ENCODE measurements at places on chromosomes 11 and 22. TPM values are rescaled to one million over a fixed set of nuclear protein-coding genes. Genes with fewer than 3 reads are reported as not detected.

Gene SLC5A1
- polyA plus RNA-seq, result 0.61 TPM

Gene VWA5A
- polyA plus RNA-seq, result 11.9 TPM

Gene DRICH1
- 4.8 TPM for polyA plus RNA-seq

Gene ZP1
- polyA plus RNA-seq, result 0.11 TPM

GRCh38 chr11:2760196-2760871, 60.5 kb upstream of the KCNQ1OT1 start:
- peak; percentile 48 for DNase-seq

Gene PRRG4
- polyA plus RNA-seq, result 4.8 TPM

- no peak for DNase-seq
Measured at GRCh38 chr22:22928666-22929380, 41.2 kb downstream of the IGLL5 start.

GRCh38 chr11:15349413-15349812, 234.7 kb downstream of the INSC start:
- no peak for DNase-seq

- DNase-seq, result no peak
Measured at GRCh38 chr22:41902932-41903421, 11.9 kb downstream of the SHISA8 start.

GRCh38 chr11:36065436-36065835, 121.6 kb downstream of the LDLRAD3 start:
- no peak for DNase-seq

DNA sequence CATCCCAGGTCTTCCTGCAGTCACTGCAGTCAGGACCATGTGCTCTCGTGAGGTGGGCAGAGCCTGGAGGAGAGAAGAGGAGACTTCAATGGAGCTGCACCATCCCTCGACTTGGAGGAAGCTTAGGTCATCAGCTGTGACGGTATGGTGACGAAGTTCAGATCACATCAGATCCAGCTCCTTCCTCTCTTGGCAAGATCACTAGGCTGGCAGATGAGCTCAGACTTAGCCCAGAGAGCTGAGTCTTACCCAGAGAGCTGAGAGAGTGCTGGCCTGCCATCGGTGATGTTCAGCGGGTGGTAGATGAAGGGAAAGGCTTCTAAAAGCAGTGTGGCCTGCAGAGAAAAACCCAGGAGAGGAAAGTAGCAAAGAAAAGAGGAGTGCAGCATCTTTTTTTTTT, 1.8 kb upstream of the SLC15A3 start:
- DNase-seq, result no peak

DNA sequence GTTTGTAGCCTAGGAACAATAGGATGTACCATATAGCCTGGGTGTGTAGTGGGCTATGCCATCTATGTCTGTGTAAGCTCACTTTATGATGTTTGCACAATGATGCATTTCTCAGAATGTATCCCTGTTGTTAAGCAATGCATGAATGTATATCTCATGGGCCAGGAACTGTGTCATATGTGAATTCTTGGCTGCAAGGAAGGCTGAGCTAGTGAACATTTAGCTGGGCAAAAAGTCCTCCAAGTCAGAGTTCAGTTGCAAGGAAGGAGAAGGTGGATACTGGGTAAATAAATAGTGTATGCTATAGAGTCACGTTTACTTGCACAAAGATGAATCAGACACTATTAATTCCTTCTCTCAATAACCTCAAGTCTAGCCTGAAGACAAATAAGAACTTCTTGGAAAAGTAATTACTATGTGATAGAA, 136.1 kb downstream of the EHF start:
- no peak for DNase-seq

GRCh38 chr22:22855617-22856308, 31.9 kb upstream of the IGLL5 start:
- peak; percentile 11 for DNase-seq

DNA sequence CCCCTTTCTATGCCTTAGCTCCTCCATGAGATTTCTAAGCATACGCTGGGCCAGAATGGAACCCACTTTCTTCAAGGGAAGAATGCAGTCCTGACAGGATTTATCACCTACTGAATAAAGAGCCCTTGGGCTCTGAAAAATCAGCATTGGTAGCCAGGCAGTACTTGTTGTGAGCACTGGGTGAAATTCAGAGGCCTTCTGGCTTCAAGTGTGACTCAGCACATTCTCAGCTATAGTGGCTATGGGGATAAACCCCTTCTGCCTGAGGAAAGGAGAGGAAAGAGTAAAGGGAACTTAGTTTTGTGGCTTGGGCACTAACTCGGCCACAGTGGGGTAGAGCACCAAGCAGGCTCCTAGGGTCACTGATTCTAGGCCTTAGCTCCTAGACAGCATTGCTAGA, 574.8 kb downstream of the JRKL start:
- DNase-seq, result no peak

Gene FOSL1
- not detected for polyA plus RNA-seq

GRCh38 chr11:111846636-111847035, 24.7 kb downstream of the ALG9 start:
- DNase-seq, result no peak

DNA sequence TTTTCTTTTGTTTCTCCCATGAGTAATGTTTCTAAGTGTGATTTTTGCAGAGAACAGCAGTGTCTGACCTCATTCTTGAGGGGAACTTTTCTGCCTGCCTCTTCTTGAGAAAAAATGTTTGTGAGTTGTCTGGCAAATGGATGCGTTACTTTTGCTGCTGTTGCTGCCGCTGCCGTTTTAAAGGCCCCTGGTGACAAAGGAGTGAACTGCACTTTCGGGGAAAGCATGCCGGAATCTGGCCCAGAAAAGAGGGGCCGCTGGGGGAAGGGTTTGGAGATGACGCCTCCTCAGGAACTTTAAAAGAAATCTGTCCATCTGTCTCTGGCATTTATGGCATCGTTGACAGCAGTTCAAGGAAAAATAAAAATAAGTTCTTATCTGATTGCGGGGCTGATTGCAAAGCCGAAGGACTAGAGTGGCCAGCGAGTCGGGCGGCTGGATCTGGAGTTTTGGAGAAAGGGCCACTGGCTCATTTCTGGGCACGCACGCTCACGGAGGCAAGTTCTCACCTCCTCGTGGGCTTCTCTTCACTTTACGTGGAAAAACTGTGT, 16.5 kb downstream of the ZBTB16 start:
- DNase-seq, result no peak

DNA sequence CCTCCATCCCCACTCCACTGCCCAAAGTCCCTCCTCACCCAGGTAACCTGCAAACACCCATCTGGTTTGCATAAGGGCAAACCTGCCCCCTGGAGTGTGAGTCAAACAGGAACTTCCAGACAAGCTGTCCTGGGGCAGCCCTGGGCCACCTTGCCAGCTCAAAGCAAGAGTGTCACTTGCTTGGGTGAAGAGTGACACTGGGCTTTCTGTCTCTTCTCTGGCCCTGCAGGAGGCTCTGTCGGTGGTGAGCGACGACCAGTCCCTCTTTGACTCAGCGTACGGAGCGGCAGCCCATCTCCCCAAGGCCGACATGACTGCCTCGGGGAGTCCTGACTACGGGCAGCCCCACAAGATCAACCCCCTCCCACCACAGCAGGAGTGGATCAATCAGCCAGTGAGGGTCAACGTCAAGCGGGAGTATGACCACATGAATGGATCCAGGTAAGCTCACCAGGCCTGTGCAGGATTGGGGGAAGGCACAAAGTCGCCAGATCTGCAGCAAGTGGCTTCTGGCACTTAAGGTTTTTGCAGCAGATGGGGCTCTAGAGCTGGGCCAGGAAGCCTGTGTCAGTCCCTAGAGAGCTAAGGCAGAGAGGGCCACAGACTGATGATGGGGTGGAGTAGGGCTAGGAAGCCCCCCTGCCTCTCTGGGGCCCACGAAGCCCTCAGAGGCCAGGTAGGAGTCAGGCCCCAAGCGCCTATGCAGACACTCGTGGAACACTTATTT, 64.2 kb downstream of the FLI1 start:
- DNase-seq, result no peak

- no peak for DNase-seq
Measured at GRCh38 chr11:99987821-99988470, 699.1 kb upstream of the ARHGAP42 start.

- DNase-seq, result no peak
Measured at GRCh38 chr11:103541186-103541795, 432.1 kb downstream of the DYNC2H1 start.

GRCh38 chr11:121696177-121696871, 243.6 kb upstream of the SORL1-AS1 start:
- DNase-seq, result no peak

Gene KRTAP5-11
- not detected for polyA plus RNA-seq

Gene PRSS23
- 97.2 TPM for polyA plus RNA-seq

DNA sequence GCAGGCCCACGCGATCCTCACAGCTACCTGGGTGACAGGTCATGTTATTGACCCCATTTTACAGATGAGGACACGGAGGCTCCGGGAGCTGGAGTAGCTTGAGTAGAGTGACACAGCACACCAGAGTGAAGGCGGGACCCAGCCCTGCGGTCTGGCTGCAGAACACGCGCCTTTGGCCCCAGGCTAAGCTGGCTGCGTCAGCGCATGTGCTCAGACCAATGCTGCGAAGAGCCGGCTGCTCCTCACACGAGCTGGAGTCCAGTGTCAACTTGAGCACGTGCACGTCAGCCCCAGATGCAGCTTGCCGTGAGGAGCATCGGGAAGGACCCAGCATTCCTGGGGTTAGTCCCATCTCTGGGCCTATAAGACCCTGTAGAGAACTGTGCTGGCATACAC, 49.9 kb downstream of the SCUBE1 start:
- no peak for DNase-seq

DNA sequence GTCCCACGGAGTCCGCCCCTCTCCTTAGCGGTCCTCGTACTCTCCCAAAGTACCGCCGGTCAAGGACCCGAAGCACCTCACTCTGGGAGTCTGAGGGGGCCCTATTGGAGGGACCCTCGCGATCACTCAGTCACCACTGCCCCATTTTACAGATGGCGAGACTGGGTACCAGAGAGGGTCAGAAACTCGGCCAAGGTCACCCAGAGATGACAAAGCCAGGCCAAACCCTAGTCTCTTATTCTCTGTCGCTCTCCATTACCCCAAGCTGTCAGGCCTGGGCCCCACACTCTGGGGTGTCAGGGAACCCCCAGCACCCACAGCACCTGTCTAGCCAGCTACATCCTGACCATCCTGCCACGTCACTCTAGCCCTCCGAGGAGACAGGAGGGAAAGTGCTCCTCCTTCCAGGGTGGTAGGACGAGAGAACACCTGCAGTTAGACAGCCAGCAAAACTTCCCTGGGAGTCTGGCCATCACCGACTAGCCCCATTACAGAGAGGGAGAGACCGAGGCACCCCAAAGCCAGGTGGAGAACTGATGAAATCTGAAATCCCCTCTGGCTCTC, 1.4 kb upstream of the KCNJ4 start:
- DNase-seq, result no peak

GRCh38 chr22:40529821-40530220, 106.7 kb downstream of the MRTFA start:
- peak; percentile 65 for DNase-seq
